ENCODE measurements at places on chromosomes 16 and 17. TPM values are rescaled to one million over a fixed set of nuclear protein-coding genes. Genes with fewer than 3 reads are reported as not detected.
A peak's percentile ranks its signal among the peaks of the same experiment; 100 is the strongest.

The CCL2 gene
- 126 TPM for total RNA-seq

The TBC1D3E gene
- total RNA-seq: not detected

The SRP68 gene
- 47.1 TPM for total RNA-seq

The CTRL gene
- 0.18 TPM for total RNA-seq

The CCDC78 gene
- 0.56 TPM for total RNA-seq

The EMP2 gene
- total RNA-seq: 17.8 TPM

The HOXB3 gene
- total RNA-seq: 6.3 TPM

The SRCIN1 gene
- not detected for total RNA-seq

The CHTF18 gene
- 3.1 TPM for total RNA-seq

The NME3 gene
- 15.3 TPM for total RNA-seq

The SPNS3 gene
- total RNA-seq: not detected

The KCNJ18 gene
- not detected for total RNA-seq

The CCL1 gene
- not detected for total RNA-seq

The CNGB1 gene
- not detected for total RNA-seq

The WNT3 gene
- 0.72 TPM for total RNA-seq

The ZNF594 gene
- 7.2 TPM for total RNA-seq

The CBFA2T3 gene
- total RNA-seq: not detected

DNA sequence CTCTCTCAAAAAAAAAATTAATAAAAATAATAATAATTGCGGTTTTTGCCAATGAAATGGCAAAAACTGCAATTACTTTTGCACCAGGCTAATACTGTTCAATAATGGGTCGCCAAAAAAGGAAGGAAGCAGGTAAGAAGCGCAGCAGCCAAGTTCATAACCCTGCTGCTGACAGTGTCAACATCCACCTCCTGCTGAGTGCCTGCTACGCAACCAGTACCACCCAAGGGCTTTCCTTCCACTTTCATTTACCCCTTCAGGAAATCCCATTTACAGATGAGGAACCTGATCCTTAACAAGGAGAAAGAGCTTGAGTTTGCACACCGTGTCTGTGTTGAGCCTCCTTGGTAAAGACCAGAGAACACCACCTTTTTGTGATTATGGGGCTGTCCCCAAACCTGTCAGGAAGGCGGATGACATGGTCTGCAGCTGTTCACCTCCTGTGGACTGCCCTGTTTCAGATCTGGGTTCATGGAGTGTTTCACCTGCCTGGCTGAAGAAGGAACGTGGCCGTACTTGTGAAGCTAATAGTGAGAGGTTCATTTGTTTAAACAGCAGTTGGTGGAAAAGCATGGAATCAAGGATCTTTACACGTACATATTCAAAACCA is 378.0 kb downstream of the SLC39A11 start:
- no peak for DNase-seq

DNA sequence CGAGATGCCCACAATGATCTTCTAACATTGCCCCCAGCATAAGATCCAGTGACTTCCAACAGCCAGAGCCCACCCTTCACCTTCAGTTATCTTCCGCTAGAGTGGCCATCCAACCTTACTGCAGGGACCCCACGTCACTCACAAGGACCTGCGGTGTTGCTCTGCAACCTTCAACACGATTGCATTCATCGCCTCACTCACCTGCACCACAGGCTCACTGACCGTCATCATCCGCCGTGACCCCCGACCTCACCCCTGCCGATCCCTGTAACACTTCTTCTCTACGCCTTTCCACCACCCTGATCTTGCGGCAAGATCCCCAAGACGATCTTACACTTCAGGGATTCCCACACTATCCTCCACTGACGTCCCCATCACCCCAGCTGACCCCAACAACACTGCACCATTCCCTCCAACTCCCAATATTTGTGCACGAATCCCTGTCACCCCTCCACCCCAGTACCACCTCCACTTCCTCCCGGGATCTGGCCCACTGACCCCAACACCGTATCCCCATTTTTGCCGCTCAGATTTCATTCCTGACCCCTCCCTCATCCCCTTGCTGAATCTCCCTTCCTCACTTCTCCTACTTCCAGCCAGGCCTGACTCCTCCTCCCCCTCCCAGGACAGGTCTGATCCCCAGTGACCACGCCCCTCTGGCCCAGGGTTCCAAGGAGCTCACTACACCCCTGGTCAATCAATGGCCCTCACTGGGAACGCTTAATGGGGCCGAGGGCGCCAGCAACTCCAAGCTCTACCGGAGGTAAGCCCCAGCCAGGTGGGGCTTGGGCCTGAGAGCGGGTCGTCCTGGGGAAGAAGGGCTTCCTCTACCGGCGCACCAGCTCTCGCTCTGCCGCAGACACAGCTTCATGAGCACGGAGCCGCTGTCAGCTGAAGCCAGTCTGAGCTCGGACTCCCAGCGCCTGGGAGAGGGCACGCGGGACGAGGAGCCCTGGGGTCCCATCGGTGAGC is 7.6 kb downstream of the RUNDC3A start:
- DNase-seq: no peak

DNA sequence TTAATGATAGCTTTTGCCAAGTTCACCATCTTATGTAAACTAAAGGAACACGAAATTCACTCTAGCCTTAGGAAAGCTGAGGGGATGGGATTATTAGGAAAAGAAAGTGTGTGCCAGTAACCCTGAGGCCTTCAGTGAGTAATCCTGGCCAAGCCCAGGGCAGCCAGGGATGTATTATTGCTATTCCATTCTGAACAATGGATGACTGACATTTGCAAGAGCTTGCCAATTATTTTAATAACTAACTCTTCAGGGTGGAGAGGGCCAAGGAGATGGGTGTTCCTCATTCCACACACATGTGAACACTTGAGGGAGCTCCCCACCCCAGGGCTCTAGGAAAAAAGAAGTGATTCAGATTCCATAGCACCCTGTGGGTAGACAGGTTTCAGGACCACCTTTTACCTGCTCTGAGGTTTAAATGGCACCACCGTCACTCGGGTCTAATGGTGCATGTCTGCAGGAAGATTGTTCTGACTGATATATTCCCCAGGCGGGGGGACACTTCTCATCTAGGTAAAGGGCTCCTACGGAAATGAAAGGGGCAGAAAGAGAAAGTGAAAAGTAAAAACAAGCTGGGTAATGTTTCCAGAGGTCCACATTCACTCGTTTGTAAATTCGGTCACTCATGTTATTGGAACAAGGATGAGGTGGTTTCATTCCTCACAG is 41.5 kb downstream of the TK2 start:
- no peak for DNase-seq

DNA sequence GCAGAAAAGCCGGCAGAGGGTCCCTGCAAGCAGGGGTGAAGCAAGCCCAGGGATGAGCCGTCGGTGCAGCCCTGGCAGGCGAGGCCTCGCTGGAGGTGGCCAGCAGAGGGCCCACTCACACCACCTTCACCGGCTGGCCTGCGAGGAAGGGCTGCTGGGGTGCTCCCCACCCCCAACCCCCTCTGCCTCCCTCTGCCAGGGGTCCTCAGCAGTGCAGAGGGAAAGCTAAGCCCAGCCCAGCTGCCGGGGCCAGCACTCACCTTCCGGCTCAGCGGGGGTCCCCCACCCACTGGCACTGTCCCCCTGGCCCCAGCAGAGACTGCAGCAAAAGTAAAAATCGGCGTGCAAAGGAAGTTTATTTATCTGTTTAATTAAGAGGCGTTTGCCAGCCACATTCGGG is 113.4 kb downstream of the ENGASE start:
- DNase-seq: no peak

- DNase-seq: no peak
Observed at GRCh38 chr16:12094537-12095265, 118.2 kb downstream of the SNX29 start.

DNA sequence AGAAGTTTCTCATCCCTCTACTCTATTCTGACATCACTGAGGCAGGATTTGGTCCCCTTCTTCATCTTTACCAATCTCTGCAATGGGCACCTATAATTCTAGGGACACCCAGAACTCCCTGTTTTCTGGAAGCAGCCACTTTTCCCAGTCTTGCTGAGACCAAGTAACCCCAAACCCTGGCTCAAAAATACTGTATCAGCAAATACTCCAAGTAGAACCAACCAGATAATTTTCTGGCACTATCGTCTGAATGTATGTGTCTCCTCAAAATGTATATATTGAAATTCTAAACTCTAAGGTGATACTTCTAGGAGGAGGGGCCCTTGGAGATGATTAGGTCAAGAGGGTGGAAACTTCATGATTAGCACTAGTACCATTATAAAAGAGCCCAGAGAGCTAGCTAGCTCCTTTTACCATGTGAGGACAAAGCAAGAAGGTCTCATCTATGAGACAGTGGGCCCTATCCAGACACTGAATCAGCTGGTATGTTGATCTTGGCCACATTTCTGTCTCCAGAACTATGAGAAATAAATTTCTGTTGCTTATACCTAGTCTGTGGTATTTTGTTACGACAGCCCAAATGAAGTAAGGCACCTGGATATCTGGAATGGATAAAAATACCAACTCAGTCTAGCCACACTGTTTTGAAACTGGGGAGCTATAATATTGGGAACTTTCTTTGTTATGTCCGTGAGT is 464.4 kb downstream of the CDH11 start:
- peak; percentile 37 for DNase-seq

DNA sequence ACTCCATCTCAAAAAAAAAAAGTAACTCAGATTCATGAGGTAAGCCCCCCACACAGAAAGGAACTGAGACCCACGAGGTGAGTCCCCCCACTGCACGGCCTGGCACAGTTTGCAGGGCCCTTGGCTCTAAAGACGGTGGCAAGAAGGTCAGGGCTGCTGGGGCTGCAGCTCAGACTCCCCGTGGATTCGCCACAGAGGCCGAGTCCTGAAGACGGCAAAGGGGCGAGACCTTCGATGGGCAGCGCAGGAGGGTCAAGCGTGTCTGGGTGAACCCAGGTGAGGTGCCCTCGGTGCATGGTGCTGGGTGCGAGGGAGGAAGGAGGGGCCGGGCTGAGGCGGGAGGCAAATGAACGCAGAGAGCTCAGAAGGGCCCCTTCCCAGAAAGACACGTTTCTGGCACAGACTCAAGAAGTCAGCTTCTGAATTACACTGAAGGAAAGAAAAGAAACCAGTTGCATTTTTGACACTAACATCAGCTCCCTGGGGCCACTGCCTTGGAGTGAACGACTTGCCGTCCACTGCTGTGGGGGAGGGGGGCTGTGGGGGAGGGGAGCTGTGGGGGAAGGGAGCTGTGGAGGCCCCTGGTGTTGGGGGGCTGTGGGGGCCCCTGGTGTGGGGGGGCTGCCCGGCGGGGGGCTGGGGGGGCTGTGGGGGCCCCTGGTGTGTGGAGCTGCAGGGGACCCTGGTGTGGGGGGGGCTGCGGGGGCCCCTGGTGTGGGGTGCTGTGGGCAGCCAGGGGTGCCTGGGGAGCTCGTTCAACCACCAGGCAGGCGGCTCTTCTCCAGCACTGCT is 69.8 kb upstream of the METRNL start:
- DNase-seq: no peak

DNA sequence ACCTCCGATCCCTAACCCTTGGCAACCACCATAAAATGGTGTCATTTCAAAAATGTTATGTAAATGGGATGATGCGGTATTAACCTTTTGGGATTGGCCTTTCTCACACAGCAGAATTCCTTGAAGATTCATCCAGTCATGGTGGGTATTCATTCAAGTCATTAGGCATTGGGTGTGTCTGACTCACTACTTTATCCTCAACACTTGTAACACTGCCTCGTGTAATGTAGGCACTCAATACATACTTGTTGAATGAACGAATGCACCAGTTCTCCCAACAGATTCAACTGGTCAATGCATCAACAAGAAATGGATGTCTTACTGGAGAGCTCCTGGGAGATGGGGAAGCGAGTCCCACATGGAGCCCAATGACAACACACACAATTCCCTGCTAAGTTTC is 21.8 kb upstream of the GAN start:
- DNase-seq: no peak

GRCh38 chr17:36482611-36483504 is 3.6 kb upstream of the ZNHIT3 start:
- DNase-seq: peak; percentile 71

- DNase-seq: no peak
Observed at GRCh38 chr16:78786635-78787034, 687.2 kb downstream of the WWOX start.

GRCh38 chr17:5381542-5381941 is 37.9 kb downstream of the NUP88 start:
- DNase-seq: peak; percentile 34

DNA sequence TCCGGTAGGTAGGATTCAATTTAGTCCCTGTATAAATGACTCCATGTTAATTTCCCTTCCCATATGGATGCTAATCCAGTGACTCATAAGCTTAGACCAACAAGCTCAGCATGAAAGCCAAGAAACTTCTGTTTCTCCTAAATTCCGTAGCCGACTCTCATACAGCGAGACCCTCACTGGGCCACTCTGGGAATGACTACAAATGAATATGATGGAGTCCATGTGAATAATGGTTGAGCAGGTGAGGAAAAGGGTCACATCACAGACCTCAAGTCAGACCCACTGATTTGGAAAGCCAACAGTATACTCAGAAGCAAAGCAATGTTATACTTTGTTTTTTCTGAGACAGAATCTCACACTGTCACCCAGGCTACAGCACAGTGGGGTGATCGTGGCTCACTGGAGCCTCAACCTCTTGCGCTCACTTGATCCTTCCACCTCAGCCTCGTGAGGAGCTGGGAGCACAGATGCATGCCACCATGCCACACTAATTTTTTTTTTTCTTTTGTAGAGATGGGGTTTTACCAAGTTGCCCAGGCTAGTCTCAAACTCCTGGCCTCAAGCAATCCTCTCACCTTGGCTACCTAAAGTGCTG is 14.6 kb downstream of the RSL1D1 start:
- DNase-seq: peak; percentile 87

GRCh38 chr17:31007695-31008373 is 37.0 kb downstream of the RNF135 start:
- no peak for DNase-seq

- DNase-seq: no peak
Observed at GRCh38 chr16:87253536-87253935, 63.7 kb downstream of the C16orf95 start.

GRCh38 chr16:12527071-12527470 is 276.6 kb downstream of the CPPED1 start:
- DNase-seq: no peak

DNA sequence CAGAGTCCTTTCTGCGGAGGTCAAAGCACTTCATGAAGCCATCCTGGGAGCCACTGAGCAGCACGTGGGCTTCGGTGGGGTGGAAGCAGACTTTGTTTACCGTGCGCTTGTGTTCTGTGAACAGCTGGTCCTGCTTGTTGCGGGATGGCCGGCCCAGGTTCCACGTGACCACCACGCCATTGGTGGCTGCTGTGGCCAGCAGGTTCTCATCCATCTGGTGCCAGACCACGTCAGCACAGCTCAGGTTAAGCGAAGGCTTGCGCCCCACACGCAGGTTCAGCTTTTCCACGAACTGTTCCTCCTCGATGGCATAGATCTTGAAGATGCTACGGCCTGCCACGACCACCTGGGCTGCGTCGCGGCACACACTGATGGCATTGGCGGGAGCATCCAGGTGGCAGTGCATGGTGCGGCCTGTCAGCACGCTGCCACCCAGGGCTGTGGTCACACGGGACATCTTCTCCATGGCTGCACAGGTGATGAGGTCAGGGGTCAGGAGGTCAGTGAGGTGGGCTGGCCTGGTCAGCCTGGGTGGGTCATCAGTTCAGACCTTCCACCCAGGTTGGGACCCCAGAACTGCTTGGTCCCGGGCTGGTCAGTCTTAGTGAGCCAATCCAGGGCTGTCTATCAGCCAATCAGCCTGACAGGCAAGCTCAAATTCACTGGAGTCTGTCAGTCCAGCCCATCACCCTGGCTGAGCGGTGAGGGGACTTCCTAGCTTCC is 862 bp downstream of the WDR24 start:
- no peak for DNase-seq

GRCh38 chr17:61091096-61091495 is 308.5 kb upstream of the TBX2 start:
- no peak for DNase-seq

- DNase-seq: peak; percentile 87
Observed at GRCh38 chr16:85354686-85355514, 242.6 kb upstream of the CIBAR2 start.

- no peak for DNase-seq
Observed at GRCh38 chr17:77735081-77735565, 223.4 kb upstream of the TNRC6C start.

Measured in IMR-90 (cell line).